ENCODE measurements at places on chromosomes 11 and 22.

GRCh38 chr11:31387379-31387778, 17.7 kb downstream of the DNAJC24 start:
- DNase-seq, result no peak

DNA sequence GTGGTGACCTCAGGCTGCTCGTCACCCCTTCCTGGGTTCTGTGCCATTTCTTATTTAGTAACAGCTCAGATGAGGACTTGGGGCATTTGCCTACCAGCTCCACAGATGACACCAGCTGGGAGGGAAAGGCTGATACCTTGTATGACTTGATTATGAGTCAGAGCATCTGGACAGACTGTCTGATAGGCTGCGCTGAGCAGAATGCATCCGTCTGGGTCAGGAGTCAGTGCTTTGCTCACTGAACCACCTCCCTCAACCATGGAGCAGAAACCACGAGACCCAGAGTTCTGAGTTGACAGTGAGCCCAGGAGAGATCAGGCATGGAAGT, 6.8 kb downstream of the ST14 start:
- no peak for DNase-seq

DNA sequence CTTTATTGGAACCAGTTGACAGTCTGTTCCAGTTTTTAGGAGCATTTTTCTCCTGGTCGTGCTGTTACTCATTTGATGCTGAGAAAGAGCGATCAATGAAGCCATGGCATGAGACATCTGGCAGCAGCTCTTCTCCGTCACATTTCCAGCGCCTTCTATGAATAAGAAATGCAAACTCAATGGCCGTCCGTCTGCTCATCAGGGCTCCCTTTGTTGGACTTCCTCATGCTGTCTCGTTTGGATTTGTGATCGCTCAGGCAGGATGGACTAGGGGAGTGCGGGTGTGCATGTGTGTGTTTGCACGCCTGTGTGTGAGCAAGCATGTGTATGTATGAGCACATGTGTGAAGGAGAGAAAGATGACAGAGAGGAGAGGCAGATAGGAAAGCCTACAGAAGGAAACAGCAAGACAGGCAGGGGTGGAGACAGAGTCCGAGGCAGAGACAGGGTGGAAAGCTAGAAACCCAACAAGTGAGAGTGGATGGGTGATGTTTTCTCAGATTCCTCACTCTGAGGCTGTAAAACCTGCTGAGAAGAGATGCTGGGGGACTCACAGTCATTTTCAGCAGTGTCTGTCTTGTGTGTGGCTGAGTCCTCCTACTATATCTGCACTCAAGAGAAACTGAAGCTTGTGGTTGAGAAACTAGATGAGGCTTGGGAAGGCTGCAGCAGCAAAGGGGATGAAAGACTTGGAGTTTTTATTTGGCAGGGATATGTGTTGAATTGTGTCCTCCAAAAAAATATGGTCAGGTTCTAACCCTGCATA, 56.0 kb upstream of the CLMP start:
- no peak for DNase-seq

DNA sequence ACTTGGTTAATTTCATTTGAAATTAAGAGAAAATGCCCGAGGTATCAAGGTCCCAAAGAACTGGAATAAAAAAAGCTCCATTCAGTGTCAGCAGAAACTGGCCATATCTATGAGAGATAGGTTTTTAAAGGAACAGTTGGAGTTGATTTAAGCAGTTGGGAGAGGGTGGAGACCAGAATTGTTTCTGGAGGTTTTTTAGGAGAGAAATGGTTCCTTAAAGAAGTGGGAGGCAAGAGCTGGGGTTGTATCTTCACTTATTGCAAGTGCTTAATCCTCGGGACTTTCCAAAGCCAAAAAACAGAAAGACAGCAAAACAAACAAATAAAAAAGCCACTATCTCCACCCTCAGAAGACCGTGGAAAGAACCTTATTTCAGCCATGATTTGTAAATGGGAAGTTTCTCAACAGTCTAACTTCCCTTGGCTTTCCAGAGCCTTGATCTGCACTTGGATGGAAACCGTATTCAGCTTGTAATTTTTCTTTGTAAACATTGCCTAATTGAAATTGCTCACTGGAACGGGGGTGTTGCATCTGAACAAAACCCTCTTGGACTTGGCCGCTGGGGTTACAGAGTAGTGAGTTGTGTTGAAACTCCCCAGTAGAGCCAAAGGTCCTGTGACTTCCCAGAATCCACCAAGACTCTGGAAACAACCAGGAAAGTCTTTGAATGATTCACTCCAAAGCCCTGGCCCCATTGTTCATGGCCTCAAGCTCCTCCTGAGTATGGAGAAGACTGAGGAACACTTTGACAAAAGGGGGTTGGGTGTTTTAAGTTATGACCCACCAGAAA, 115.6 kb downstream of the SLC1A2 start:
- DNase-seq, result no peak

- DNase-seq, result peak; percentile 43
Observed at GRCh38 chr22:30246814-30247376, 336 bp upstream of the LIF start.

GRCh38 chr11:13667795-13668101, 720 bp upstream of the FAR1 start:
- no peak for DNase-seq

GRCh38 chr11:66101066-66101464, 31.0 kb downstream of the PACS1 start:
- DNase-seq, result no peak

DNA sequence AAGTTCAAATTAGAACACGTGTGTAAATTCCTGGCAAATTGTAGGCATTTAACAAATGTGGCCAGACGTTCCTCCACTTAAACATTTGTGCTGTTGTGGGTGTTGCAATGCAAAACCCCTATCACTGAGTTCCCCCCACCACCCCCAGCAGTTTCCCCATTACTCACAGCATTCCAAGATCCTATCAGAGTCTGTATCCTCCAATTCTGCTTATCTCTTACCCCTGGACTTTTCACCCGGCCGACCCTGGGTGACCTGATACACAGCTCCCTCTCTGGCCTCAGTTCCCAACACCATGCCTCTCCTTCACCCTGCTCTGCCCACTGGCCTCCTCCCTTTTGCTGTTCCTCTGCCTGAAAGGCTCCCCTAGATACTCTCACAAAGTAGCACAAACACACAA, 31.4 kb upstream of the AQP11 start:
- no peak for DNase-seq

DNA sequence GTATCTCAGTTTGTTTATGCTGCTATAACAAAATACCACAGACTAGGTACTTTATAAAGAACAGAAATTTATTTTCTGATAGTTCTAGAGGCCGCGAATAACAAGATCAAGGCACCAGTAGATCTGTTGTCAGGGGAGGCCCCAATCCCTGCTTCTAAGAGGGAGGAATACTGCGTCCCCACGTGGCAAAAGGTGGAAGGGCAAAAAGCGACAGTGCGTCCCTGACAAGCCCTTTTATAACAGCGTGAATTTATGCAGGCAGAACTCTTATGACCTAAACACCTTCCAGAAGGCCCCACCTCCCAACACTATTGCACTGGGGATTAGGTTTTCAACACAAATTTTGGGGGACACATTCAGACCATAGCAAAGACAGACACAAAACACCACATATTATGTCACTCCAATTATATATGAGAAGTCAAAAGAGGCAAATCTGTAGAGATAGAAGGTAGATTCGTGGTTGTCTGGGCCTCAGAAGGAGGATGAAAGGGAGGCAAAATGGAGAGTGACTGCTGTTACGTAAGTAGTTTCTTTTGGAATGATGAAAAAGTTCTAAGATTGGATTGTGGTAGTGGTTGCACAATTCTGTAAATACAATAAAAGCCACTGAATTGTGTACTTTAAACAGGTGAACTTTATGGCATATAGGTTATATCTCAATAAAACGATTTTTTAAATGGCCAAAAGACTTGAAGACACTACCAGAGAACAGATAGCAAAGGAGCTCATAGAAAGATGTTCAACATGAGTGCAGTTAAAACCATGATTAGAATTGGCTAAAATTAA, 30.1 kb upstream of the TNRC6B start:
- no peak for DNase-seq

GRCh38 chr11:63883791-63884190, 33.2 kb downstream of the RCOR2 start:
- no peak for DNase-seq

- peak; percentile 24 for DNase-seq
Observed at GRCh38 chr11:2987881-2988861, 4.0 kb downstream of the NAP1L4 start.

DNA sequence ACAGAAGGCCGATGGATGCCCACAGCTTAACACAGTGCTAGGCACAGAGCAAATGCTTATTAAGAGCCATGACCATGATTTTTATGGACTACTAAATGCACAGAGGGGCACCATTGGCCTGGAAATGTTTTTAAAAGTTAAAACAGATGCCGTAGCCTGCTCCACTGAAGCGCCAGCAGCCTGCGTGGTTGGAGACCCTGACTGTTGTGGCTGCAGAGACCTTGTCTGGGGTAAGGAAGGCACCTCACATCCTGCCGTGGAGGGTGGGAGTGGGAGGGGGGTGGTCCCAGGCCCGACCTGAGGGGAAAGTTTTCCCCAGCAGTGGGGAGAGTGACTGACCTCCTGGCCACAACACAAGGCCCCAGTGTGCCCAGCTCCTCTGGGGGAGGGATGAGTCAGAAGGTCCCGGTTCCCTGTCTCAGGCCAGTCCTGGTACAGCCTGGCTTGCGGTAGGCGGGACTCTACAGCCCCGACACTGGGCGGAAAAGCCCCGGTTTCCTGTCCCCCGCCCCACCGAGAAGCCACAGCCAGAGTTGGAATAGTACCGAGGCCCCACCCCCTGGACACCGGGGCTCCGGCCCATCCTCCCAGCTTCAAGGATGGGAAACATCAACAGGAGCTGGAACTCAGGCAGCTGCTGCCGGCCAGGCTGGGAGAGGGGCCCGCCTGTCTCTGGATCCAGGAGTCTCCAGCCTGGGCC, 7.0 kb downstream of the CHST1 start:
- no peak for DNase-seq

- no peak for DNase-seq
Observed at GRCh38 chr11:5124891-5125620, 13.1 kb downstream of the OR52A5 start.

GRCh38 chr11:8318536-8318935, 54.9 kb upstream of the LMO1 start:
- no peak for DNase-seq

DNA sequence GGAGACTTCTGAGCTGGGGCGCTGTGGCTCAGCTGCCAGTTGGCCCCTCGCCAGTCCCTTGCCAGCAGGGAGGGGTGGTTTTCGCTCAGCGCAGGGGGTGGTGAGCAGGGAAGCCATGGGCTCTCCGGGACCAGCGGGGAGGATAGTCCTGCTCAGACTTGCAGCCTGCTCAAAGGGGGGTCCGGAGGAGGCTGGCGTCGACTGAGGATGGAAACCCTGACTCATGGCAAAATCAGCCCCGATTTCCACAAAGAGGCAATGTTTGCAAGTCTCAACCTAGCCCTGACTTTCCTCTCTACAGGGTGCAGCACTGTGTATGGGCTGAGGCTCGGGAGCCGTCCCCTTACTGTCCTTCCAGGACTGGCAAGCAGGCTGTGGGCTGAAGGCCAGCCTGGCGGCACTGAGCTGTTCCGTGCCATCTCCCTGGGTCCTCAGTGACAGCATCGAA, 35.1 kb downstream of the FBLN1 start:
- no peak for DNase-seq

GRCh38 chr22:31987218-31987617, 42.9 kb downstream of the YWHAH start:
- DNase-seq, result no peak

GRCh38 chr11:117565709-117566108, 231.3 kb downstream of the DSCAML1 start:
- no peak for DNase-seq

DNA sequence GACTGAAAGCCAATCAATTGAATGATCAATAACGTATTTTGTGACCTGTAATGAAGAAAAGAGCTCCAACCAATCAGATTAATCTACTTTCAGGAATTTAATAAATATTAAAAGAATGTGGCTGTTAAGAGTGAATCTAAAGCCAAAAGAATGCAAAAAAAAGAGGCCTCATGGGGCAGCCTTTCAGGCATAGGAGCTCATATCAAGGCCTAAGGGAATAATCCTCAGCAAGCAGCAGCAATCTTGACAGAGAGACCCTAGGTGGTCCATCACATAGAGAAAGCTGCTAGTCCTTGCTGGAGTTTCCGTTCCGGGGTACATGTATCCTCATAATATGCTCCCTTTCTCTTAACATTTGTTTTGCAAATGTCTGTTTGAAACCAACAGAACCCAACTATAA, 313.1 kb upstream of the PITPNB start:
- no peak for DNase-seq

DNA sequence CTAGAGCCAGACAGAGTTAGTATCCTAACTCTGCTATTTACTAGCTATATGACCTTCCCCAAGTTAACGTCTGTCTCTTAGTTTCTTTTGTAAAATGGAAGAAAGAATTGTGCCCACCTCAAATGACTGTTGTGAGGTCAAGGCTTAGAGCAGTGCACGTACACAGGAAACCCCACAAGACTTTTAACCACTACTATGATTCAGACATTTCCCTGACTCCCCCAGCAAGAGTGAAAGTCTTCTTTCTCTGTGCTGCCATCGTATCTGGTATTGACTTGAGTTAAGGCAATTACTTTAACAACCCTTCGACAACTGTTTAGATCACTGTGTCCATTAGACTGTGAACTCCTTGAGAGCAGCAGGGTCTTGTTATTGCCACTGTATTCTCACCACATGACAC, 2.6 kb upstream of the OR52W1 start:
- DNase-seq, result no peak

DNA sequence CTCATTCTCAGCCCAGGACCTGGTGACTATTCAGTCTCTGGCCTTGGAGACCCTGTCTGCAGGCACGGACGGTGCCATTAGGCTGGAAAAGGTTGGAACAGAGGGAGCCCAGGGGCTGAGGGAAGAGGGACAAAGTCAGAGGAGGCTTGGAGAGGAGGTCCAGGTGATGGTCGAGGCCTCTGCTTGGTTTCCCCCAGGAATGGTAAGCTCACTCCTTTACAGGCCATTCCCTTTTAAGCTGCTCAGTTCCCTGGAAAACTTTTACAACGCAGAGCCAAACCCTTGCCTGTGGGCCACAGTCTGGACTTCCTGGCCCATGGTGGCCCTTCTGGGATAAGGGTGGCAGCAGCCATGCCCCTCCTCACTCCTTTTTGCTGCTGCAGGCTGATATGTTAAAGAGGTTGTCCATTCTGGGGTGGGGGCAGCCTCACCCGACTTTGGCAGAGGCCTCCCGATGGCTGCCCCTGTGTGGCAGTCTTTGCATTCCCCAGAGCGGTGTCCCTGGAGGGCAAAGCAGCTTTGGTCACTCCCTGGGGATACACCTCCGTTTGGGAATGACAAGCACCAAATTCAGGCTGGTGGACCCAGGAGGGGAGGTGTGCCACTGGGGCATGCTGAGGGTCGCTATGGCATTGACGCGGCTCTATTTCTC, 34.0 kb upstream of the RFPL3 start:
- DNase-seq, result no peak

GRCh38 chr22:48135592-48135991, 1373.1 kb downstream of the TBC1D22A start:
- DNase-seq, result no peak

GRCh38 chr11:111409915-111410314, 30.8 kb upstream of the POU2AF1 start:
- DNase-seq, result no peak

Measured in stimulated activated CD4-positive, alpha-beta T cell treated with anti-CD3 and anti-CD28 coated beads, Interleukin-12 subunit alpha, Interleukin-12 subunit beta, amount 100 ng/mL, for 4 hours (primary cell).